ENCODE measurements at places on chromosomes 2 and 18.
A peak's percentile ranks its signal among the peaks of the same experiment; 100 is the strongest.

GRCh38 chr2:149871091-149871885, 283.7 kb upstream of the MMADHC start:
- no peak for DNase-seq

GRCh38 chr2:73107211-73107926, 5.4 kb downstream of the RAB11FIP5 start:
- DNase-seq: no peak

GRCh38 chr18:57077005-57077765, 69.7 kb upstream of the BOD1L2 start:
- DNase-seq: no peak

- DNase-seq: no peak
Observed at GRCh38 chr2:5360081-5360480, 332.1 kb upstream of the SOX11 start.

DNA sequence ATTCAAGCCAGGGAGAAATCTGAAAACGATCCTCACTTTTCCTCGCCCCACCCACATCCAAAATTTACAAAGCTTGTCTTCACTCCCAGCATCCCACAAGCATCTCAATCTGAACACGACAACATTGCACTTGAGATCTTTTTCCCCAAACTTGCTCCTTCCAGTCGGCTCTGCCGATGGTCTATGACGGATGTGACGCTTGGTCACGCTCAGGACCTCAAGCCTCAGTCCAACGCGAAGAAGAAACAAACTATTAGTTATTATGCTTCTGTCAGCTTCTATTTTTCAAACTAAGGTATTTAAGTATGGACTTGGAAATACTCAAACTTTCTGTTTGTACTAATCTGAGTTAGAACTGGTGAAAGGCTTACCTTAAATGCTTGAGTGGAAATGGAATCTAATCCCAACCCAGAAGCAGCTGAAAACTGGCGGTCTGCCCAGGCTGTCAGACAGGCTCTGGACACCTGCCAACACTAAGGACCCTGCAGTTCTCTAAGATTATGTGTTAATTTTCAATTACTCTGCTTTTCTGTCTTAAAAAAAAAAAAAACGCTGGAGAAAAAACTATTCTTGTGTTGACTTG, 132.1 kb upstream of the DNMT3A start:
- DNase-seq: no peak

DNA sequence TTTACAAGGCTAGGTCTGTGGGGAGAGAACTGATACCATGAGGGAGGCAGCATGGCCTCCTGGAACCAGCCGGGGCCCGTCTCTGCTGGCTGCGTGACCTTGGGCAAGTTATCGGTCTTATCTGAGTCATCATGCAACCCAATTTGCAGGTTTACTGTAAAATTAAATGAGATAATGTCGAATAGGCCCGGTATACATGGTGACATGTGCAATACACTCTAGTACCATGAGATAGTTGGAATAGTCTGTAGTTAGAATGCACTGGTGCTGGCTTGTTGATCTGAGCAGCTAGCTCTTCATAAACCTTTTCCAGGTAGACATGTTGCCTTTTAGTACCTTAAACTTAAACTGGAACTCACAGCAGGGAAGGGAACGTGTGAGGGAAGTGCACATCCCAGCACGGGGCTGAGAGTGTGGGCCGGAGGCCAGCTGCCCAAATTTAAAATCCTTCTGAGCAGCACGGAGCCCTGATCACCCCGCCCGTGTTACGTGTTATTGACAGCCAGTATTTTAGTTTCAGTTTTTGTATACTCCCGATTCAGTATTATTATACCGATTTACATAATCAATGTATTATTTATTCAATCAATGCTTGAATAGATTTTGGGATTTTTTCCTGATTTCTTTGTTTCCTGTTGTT, 72.4 kb upstream of the HS6ST1 start:
- DNase-seq: no peak

- DNase-seq: no peak
Observed at GRCh38 chr2:85796341-85797262, 42.8 kb downstream of the ATOH8 start.

DNA sequence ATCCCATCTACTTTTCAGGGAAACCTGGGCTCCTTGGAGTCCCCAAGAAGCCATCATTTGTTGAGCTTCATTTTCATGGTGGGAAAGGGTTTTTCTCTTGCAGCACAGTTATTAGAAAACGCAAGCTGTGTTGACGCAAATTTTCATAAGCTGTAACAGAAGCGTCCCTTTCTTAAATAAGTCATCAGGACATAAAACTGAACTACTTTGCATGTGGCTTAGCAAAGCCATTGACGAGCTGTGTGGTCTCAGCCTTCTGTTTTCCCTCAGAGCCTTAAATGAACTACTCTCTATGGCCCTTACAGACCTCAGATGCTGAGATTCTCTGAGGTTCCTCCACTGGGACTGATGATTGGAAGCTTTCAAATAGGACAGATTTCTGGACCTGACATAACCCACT, 85.1 kb downstream of the ARL4C start:
- DNase-seq: no peak

- DNase-seq: no peak
Observed at GRCh38 chr2:197265036-197265435, 45.5 kb downstream of the ANKRD44 start.

DNA sequence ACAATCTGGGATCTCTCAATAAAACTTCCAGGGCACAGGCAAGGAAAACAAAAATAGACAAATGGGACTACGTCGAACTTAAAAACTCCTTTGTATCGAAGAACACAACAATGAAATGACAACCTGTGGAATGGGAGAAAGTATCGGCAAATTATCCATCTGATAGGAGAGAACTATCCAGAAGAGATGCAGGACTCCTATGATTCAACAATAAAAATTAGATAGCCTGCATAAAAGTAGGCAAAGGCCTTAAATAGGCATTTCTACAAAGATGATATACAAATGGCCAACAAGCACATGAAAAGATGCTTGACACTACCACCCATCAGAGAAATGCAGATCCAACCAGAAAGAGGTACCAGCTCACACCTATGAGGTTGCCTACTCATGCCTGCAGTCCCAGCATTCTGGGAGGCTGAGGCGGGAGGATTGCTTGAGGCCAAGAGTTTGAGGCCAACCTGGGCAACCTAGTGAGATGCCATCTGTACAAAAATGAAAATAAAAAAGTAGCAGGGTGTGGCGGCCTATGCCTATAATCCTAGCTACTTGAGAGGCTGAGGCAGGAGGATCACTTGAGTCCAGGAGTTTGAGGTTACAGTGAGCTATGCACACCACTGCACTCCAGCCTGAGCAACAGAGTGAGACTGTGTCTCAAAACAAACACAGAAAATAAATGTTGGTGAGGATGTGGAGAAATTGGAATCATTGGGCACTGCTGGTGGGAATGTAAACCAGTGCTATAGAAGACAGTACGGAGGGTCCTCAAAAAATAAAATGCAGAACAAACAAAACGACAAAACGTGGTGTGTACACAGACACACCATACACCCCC, 21.6 kb downstream of the TWIST2 start:
- DNase-seq: no peak

DNA sequence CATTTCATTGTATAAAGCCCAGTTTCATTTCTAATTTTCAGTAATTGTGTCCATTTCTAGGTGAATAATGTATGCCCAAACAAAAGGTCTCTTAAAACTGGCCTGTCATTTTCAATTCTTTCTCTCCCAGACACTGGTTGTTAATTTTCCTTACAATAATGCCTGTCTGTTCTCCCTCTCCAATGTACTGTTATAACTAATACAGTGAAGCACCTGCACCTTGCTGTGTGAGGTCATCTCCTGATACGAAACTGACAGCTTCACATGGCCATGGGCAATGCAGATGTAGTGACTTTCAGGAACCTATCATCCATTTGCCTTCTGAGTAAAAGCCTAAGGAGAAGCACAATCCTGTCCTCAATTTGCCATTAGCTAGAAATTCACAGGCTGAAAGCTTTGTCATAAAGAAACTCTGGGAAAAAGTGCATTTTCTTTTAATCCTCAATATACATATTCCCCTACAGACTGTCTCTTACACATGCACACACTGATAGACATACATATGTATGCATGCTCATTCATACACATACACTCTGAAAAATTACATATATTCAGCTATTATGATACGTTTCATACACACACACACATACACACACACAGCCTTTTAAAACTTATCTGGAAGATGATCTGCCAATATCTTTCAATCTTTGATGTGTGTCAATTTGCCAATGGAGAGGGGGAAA, 1030.3 kb downstream of the TDRD15 start:
- DNase-seq: no peak

- DNase-seq: peak; percentile 36
Observed at GRCh38 chr2:208265371-208265800, 669 bp upstream of the PIKFYVE start.

- no peak for DNase-seq
Observed at GRCh38 chr2:241652142-241652541, 14.6 kb downstream of the ATG4B start.

- DNase-seq: no peak
Observed at GRCh38 chr2:37916512-37917082, 8.5 kb upstream of the RMDN2 start.

DNA sequence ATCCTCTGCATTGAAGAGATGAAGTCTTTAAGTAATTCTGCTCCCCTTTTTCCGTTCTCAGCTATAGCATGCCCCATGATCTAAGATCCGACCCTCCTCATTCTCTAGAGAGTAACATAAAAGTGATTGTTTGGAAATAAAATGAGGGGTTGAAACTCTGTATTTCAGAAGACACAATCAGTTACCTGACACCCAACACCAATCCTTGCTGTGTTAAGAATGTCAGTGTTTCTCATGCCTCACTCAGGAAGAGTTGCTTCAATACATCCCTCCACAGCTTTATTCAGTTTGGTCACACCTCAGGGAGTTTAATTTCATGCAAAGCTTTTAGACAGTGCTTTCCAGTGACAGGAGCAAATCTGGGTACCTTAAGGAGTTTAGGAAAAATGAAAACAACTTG, 49.9 kb upstream of the RBBP8 start:
- no peak for DNase-seq

- no peak for DNase-seq
Observed at GRCh38 chr2:20624884-20625485, 25.9 kb downstream of the HS1BP3 start.

DNA sequence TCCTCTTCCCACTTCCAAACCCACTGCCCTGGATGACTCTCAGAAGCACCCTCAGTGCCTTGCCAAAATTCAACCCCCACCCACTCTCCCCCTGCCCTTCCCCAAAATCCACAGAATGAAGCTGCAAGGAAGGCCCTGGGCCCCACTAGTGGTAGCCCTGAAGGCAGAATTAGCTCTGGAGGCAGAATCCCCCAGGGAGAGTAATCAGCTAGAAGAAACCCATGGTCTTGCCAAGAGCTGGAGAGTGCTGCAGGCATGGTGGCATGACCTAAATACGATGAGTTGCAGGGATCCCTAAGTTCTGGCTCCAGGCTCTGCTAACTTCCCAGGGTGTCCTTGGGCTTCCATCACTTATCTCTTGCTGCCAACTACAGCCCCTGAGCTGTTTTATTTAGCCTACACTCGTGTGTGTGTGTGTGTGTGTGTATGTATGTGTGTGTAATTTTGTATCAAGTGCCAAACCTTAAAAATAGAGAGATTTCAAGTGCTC, 7.9 kb downstream of the GAD1 start:
- no peak for DNase-seq

DNA sequence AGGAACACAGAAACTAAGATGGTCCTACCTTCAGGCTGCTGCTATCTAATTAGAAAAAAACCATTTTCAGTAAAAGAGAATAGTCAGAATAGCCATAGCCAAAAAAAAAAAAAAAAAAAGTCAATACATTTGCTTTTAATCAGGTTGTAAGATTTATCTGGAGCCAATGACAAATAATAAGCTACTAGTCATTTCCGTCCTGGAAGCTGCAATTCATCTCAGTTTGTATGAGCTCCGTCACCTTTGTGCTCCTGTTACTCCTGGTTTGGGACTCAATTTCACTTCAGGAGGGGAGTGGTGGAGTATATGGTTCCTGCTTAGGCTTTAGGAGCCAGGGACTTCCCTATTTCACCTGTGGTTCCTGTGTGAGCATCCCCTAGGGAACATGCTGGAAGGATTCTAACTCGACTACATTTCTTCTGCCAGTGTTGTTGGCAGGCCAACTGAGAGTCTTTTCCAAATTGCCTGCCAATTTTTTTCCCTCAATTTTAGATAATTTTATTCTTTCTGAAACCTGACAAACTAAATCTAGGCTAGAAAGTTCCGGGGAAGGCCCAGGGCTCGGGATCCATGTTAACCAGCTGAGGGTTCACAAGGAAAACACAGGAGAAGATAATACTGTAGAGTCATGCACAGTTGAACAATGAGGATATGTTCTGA, 481.8 kb downstream of the DLGAP1 start:
- no peak for DNase-seq

DNA sequence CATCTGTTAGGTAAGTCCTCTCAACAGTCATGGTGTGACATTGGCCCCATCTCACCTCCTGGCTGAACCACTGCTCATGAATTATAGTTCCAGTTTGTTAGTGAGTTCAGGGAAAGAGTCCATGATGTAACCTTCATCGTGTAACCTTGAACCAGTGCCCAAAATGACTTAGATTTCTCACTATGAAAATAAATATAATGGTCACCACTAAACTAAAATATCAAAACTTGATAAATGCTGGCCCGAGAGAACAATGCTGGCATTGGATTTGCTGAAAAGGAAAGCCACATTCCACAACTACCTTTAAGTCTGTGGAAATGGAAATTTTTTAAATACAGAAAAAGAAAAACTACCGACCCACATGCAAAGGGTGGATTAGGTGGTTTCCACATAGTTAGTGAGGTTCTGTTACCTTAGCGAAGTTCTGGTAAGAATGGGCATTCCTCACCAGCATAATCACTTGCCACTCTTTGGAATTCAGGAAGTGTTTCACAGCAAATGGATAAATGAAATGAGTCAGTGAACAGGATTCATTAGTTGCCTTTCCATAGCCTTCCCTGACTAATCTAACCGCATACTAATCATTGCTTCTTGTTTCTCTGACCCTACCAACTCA, 133.9 kb upstream of the CTAGE1 start:
- no peak for DNase-seq

DNA sequence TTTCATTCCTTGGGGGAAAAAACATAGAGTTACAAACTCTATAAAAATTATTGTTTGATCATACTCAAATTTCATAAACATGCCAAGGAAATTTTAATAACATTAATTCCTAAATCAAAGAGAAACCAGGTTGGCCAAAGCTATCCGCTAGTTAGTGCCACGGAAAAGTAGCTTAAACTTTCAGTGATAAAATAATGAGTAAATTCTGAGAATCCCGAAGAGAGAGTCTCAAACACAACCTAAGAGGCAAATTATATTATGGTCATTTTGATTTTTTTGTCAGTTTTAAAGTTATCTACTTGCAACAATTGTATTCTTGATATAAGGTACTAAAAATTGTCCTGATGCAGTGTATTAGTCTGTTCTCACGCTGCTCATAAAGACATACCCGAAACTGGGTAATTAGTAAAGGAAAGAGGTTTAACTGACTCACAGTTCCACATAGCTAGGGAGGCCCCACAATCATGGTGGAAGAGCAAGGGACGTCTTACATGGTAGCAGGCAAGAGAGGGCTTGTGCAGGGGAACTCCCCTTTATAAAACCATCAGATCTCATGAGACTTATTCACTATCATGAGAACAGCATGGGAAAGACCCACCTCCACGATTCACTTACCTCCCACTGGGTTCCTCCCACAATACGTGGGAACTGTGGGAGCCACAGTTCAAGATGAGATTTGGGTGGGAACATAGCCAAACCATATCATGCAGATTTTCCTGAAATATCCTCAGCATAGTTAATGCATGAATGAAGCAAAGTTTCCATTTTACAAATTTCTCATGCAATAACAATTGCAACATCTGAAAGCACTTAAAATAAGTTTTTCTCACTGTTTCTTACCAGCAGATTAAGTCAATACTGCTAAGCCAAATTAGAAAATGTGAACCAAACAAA, 205.9 kb upstream of the STK17B start:
- DNase-seq: peak; percentile 18

- no peak for DNase-seq
Observed at GRCh38 chr18:49677081-49677480, 115.2 kb downstream of the LIPG start.
